Retinal pigment epithelial cell (primary cell): ENCODE measurements at places on chromosomes 6 and 20.
A peak's percentile ranks its signal among the peaks of the same experiment; 100 is the strongest.

GRCh38 chr6:109075934-109076333, 18.7 kb downstream of the SESN1 start:
- no peak for DNase-seq

GRCh38 chr6:2790588-2791449, 25.6 kb downstream of the WRNIP1 start:
- peak; percentile 62 for DNase-seq

GRCh38 chr6:12289365-12289919, 719 bp upstream of the EDN1 start:
- no peak for DNase-seq

- DNase-seq, result no peak
Observed at GRCh38 chr20:40309731-40310130, 379.3 kb downstream of the MAFB start.

GRCh38 chr6:3194535-3195419, 32.7 kb downstream of the TUBB2B start:
- no peak for DNase-seq

DNA sequence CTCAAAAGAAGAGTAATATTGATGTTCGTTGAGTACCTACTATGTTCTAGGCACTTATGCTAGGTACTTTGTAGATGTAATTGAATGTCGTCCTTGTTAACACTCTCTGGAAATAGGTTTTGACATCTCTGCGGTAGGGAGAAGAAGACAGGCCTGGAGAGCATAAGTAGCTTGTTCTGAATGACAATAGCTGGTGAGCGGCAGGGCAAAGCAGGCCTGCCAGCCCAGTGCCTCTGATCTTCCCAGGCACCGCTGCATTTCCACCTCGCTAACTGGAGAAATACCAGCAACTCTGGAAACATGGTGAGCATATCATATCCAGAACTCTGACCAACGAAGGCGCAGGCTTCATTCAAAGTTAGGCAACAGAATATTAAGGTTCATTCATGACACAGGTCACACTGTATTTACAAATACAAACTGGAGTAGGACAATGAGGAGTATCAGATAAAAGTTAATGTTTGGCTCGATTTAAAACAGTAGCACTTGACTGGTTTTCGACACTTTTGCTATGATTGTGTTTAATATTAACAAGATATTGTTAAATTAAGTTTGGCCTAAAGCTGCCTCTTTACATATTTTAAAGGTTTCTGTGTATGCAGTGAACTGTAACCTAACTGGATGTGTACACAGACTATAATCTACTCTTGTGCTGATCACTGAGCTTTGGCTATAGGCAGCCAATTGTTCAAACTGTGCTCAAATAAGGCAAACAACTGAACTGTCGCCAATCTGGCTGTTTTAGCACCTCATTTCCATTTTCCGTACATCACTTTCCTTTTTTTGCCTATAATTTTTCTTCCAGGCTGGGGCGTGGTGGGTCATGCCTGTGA, 54.1 kb downstream of the PPP1R3G start:
- no peak for DNase-seq

DNA sequence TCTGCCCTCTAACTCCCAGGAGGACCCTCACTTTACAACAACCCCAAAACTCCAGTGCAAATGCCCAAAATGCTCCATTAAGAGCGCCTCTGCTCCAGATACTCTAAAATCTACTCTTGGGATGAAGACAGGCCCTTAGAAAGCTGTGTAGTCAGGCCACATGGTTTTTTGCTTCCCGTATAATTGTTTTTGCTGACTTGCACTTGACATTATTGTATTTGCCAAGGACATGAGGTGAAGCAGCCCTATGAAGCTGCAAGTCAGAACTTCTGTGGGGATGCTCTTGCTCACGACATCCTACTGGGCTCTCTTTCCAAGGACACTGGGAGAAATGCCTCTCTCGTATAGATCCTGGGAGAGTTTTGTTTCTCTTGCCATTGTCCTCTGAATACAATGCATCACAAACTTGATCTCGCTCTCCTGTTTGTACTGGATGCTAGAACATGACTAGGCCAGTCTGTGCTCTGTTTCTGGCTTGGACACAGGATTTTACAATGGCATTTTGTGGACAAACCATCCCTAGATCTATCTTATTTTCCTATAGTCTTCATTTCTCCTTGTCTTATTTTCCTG, 177.2 kb upstream of the DTNBP1 start:
- DNase-seq, result no peak
